ENCODE measurements at places on chromosomes 7 and 10. TPM values are rescaled to one million over a fixed set of nuclear protein-coding genes. Genes with fewer than 3 reads are reported as not detected.

The FAM131B gene
- polyA plus RNA-seq: 2.7 TPM

The GUSB gene
- 77.7 TPM for polyA plus RNA-seq

The EPHA1 gene
- 18.3 TPM for polyA plus RNA-seq

The SLIT1 gene
- 6.9 TPM for polyA plus RNA-seq

The CTNNA3 gene
- 4.3 TPM for polyA plus RNA-seq

The NUDT13 gene
- 7.2 TPM for polyA plus RNA-seq

The TMEM273 gene
- 2.1 TPM for polyA plus RNA-seq

The GGCT gene
- polyA plus RNA-seq: 61.0 TPM

The CARD11 gene
- polyA plus RNA-seq: 1.1 TPM

The CACNB2 gene
- polyA plus RNA-seq: 8.4 TPM

The CDH23 gene
- polyA plus RNA-seq: 1.0 TPM

The CDHR3 gene
- 8.8 TPM for polyA plus RNA-seq

The VWC2 gene
- polyA plus RNA-seq: 1.1 TPM

The LHFPL3 gene
- polyA plus RNA-seq: 5.6 TPM

The IGFBP1 gene
- 0.47 TPM for polyA plus RNA-seq

The LLCFC1 gene
- polyA plus RNA-seq: 1.4 TPM

The DDX21 gene
- 63.6 TPM for polyA plus RNA-seq

The HOXA3 gene
- polyA plus RNA-seq: 42.4 TPM

The TFR2 gene
- polyA plus RNA-seq: 1.1 TPM

The HMX2 gene
- polyA plus RNA-seq: 1.5 TPM

The C10orf62 gene
- 1.3 TPM for polyA plus RNA-seq

Measured in renal cortex interstitium (tissue), 15 donors.